ENCODE measurements at places on chromosomes 6 and 20.

DNA sequence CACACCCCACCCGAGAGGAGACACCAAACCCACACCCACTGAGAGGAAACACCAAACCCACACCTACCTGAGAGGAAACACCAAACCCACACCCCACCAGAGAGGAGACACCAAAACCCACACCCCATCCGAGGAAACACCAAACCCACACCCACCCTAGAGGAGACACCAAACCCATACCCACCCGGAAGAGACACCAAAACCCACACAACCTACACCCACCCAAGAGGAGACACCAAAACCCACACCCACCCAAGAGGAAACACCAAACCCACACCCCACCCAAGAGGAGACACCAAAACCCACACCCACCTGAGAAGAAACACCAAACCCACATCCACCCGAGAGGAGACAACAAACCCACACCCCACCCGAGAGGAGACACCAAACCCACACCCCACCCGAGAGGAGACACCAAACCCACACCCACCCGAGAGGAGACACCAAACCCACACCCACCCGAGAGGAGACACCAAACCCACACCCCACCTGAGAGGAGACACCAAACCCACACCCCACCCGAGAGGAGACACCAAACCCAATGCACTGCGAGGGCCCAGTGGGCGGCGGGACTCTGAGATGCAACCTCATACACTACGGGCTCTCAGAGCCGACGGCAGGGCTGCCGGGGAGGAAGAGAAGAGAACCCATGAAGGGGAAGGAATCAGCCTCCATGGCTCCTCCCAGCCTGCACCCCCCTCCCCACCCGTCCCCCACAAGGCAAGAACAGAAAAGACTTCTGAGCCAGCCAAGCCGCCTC is 83.3 kb downstream of the TAF4 start:
- no peak for DNase-seq

- no peak for DNase-seq
Observed at GRCh38 chr6:84017709-84018452, 15.7 kb upstream of the MRAP2 start.

GRCh38 chr6:41757931-41758640 is 10.9 kb upstream of the PGC start:
- DNase-seq: no peak

- no peak for DNase-seq
Observed at GRCh38 chr6:137473598-137473997, 20.6 kb downstream of the OLIG3 start.

DNA sequence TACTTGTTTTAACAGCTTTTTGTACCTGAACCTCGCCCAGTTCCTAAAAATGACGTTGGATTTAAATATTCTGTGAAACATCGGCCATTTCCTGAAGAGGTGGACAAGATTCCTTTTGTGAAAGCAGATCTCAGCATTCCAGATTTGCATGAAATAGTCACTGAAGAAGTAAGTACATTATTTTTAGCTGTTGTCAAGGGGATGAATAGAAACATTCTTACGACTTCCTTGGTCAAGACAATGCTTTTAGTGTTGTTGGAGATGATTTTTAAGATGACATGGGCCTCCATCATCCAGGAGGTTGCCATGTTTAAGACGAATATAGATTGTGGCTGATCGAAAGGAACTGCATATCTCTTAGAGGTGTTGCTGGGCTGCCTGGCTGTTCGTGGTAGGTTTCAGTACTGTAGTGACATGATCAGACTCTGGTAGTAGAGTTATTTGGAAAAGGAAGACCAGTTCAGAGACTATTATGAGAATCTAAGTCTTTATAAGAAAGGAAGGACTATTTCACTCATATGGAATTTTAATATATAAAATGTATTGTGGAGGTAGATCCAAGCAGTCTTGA is 29.9 kb upstream of the ADIG start:
- DNase-seq: no peak

All from stimulated activated CD4-positive, alpha-beta T cell treated with anti-CD3 and anti-CD28 coated beads, Interleukin-12 subunit alpha, Interleukin-12 subunit beta, amount 100 ng/mL, for 48 hours (primary cell).